ENCODE measurements at places on chromosomes 6 and 20.

DNA sequence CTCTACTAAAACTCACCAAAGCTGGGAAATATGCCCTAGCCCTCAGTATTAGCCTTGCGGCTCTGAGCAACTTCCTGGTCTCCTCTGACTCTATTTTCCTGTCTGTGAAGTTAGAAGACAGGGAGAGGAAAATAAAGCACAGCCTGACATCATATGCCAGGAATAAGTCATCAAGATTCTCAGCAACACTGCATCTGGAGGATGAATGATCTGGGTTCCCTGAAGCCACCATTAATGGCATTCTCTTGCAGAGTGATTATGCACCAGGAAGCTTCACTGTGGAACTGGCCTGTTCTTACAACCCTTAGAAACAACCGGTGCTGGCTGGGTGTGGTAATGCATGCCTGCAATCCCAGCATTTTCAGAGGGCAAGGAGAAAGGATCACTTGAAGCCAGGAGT is 12.4 kb downstream of the ADGRF5 start:
- no peak for DNase-seq

DNA sequence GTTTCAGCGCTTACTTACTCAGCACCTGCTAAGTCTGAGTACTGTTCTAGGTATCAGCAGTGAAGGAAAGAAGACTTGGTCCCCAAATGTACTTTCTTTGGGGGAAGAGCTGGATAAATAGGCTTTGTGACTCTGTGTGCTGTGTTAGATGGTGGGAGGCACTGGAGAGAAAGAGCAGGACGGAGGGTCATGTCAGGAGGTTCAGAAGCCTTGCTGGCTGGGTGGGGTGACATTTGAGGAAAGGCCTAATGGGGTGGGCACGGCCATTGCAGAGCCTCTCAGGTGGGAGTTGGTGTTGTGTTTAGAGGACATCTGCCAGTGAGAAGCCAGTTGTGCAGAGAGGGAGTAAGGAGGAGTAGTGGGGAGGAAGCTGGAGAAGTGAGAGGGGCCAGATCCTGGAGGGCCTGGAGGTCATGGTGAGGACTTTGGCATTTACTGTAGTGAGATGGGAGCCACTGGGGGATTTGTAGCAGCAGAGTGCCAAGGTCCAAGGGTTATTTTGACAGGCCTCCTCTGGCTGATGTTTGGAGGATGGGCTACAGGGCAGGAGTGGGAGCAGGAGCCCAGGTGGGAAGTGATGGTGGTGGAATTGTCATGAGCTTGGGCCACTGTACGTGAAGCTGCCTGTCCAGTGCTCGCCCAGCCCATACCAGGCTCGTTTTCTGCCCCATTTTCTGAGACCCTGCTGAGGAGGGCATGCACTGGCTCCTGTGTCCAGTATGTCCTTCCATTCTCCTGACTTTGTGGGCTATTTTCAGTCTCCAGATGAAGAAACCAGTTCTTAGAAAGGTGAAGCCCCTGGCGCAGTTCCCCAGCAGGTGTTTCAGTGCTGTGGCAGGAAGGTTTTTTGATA is 886 bp downstream of the SDCBP2 start:
- no peak for DNase-seq

DNA sequence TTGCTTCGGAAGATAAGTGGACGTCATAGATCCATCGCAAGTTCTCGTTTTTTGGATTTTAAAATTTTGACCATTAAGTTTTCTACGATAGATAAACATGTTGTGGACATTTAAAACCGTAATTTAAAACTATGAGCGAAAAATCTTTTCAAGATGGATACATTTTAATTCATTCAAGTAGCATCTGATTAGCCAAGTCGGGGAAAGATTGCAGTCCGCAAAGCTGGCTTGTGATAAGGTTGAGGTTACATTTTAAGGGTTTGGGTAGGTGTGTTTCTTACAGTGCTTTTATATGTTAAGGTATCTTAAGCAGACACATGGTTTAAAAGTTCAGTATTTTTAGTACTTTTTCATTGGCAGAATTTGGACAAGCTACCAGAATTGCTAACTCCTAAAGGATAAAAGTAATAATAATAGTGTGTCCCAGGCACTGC is 1.2 kb downstream of the WTAP start:
- DNase-seq = no peak

- DNase-seq = no peak
Observed at GRCh38 chr20:36035745-36036144, 67.4 kb downstream of the CNBD2 start.

GRCh38 chr6:119350952-119351372 is 1.4 kb upstream of the MAN1A1 start:
- no peak for DNase-seq

- DNase-seq = no peak
Observed at GRCh38 chr6:78483553-78484197, 383.7 kb upstream of the IRAK1BP1 start.

DNA sequence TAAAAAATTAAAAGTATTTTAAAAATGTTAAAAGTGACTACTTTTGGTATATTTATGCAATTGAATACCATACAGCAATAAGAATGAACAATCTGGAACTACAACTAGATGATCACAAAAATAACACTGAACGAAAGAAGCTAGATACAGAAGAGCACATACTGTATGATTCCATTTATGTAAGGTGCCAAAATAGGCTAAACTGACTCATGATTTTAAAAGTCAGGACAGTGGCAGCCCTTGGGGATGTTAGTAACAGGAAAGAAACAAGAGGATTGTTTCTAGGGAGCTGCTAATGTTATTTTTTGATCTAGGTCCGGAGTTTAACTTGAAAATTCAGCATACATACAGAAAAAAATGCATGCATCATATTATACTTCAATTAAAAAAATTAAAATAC is 42.3 kb downstream of the KIF13A start:
- no peak for DNase-seq

- no peak for DNase-seq
Observed at GRCh38 chr6:2977799-2978590, 6.6 kb upstream of the SERPINB6 start.

DNA sequence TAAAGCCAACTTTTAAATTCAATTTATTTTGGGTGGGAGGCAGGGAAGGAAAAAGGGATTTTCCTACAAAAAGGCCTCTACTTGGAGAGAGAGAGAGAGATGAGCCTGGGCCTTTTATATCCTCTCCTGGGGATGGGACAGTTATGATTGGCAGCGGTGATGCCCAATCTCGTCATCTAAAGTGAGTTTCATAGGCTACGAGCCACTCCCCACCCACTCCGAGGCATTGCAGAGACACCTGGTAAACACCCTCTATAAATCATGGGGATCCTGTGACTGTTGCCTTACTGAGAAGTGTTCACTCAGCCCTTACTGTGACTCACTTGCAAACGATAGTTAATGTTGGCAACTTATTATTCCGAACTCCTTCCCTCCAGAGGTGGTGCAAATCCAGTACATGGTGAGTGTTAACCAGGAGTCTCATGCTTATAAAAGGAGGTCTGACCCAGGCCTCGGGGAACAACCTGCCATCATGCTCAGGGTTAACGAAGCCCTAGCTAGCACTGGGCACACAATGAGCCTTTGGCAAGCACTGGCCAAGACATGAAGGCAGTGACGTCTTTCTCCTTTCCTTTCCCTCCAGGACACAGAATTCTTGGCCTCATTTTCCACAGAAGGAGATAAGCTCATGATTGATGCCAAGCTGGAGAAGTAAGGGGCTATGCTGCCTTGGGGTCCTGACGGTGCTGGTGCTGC is 20.5 kb downstream of the BPIFB4 start:
- no peak for DNase-seq

GRCh38 chr6:129646642-129647041 is 63.3 kb downstream of the ARHGAP18 start:
- no peak for DNase-seq

GRCh38 chr6:112050429-112050828 is 3.5 kb upstream of the CCN6 start:
- DNase-seq = no peak

DNA sequence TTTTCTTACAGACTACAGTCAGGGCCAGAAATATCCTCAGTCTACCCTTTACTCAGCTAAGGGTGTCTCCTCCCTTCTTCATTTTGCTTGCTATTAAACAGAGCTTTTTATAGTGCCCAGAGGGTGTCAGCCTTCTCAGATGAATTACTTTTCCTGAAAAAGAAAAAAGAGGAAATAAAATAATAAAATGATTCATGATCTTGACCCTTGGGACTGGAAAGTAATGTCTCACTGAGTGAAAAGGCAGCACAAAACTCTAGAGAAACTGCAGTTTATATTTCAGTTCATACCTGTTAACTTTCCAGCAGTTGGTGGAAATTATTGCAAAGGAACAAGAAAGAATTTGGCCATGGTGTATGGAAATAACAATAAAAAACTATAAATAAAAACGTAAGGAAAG is 170.6 kb downstream of the IBTK start:
- DNase-seq = no peak

GRCh38 chr6:30331981-30332380 is 5.3 kb downstream of the TRIM39 start:
- no peak for DNase-seq

GRCh38 chr6:120938164-120938875 is 396.0 kb downstream of the TBC1D32 start:
- DNase-seq = no peak

DNA sequence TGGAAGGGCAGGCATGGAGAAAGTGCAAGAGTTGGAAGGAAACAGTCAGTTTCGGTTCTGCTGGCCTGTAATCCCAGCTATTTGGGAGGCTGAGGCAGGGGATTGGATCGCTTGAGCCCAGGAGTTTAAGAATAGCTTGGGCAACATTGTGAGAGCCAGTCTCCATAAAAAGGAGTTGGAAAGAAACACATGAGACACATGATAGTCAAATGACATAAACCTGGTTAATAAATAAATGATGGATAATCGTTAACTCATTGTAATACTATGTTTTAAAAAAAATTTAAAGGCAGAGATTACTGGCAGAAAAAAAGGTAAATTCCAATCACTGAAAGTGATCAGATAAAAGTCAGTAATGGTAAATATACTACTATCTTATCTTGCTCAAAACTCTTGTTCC is 37.2 kb upstream of the PHACTR1 start:
- no peak for DNase-seq

DNA sequence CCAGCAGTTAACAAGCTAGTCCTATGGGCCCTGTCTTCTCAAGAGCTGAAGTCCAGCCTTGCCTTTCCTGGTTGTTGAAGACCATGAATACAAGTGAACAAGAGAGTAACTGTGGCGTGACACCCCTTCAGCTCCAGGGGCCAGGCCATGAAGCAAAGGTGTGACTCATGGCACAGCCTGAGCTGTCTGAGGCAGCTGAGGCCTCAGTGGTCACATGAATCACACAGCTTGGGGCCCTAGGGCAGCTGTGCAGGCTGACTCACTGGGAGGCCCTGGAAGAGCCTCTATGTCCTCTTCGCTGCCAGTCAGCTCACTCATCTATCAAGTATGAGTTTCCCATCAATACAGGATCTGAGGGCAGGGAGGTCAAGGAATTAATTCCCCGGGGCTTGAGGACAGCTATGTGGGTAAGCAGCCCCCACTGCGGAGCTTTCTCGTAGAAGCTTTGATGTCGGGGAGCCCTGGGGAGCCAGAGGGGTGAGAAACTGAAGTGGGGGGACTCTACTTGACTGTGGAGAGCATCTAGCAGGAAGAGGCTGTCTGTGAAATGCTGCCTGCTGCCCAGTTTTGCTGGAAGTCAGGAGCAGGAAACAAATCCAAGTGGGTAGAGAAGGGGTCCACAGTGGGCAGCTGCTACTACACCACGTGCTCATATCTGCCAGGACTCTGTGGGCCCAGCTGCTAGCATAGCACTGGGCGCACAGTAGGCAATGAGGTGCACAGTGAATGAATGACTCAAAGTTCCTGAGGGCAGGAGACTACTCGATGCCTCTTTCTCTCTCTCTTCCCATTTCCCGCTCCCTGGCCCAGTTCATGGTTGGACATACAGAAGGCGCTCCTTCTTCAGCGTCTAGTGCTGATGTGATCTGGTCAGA is 13.7 kb upstream of the FAM83C start:
- DNase-seq = peak; percentile 49

GRCh38 chr6:24223115-24223919 is 97.3 kb downstream of the NRSN1 start:
- DNase-seq = no peak

DNA sequence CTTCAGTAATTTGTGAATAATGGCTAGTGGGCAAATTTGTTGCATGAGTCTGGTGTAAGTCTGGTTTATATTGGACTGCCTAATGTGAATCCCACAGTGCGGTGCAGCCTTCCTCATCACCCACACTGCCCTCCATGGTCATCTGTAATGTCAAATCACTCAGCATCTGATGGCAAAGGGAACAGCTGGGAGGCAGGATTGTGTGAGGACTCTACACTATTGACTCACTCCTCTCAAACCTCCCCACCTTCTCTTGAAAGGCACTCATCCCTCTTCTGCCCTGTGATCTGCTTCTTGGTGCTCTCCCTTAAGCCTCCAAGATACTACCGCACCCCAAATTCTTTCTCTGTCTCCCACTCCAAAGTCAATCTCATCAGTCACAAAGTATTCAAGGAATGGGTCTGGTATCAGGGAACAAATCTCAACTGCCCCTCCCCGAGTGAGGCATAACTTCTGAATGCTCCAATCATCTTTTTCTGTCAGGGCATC is 146.0 kb upstream of the BEND6 start:
- DNase-seq = no peak

GRCh38 chr6:6246544-6246943 is 73.9 kb downstream of the F13A1 start:
- DNase-seq = no peak

- no peak for DNase-seq
Observed at GRCh38 chr6:118968416-118968815, 33.5 kb upstream of the MCM9 start.

DNA sequence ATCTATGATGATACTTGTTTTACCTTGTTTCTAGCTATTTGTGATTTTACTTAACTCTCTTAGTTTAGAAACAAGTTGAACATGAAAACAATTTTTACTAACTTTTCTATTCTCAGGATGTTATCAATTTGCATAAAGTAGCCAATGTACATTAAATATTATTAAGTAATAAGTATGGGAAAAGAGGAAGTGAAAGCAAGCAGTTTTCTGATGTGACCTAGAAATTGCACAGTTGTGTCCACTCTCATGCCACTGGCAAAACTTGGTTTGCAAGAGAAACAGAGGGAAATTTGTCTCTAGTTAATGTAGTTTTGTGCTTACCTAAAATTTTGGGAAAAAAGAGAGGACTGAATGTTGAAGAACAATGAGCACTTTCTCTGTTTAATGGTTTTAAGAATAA is 19.2 kb upstream of the TSPYL1 start:
- no peak for DNase-seq

DNA sequence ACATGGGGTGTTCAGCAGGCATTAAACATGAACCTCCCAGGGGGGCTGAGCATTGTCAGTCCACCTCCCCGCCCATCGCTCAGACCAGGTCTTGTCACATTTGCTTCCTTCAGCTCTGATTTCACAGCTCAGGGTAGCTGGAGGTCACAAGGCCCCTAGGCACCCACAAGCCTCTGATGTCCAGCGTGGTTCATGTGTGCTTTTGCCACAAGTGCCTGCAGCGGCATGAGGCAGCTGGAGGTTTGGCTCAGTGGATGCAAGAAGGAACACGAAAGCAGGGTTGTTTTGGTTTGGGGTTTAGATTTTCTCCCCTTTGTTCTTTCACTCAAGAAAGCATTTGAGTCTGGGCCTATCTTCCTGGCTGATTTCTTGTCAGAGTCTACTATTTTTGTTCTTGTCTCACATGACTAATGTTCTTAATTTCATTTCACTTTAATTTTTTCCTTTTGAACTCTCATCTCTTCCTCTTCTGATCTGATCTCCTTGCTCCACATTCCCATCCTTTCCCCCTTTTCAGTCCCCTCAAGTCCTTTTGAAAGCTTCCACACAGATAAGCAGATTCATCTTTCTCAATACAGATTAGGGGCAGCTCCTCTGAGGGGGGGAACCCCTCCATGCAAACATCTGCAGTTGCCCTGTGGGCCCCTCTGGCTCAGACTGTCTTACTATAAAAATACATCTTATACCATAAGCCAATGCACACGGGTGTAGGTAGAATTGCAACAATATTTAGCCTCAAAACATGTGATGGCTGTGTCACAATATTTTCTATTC is 68.1 kb upstream of the CEP85L start:
- DNase-seq = peak; percentile 27

All from stimulated activated CD4-positive, alpha-beta T cell treated with anti-CD3 and anti-CD28 coated beads, Interleukin-1b, Interleukin-23, amount 100 ng/mL, for 4 hours (primary cell).